ENCODE measurements at places on chromosomes 4 and X.

DNA sequence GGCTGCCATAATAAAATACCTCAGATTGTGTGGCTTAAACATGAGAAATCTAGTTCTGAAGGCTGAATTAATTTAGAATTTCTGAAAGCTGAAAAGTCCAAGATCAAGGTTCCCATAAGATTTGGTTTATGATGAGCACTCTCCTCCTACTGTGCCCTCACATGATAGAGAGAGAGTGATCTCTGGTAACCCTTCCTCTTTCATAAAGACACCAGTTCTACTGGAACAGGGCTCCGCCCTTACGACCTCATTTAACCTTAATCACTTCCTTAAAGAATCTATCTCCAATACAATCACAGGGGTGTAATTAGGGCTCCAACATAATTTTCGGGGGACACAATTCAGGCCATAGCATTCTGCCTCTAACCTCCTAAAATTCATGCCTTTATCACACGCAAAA is 194.0 kb upstream of the MAB21L2 start:
- no peak for DNase-seq

DNA sequence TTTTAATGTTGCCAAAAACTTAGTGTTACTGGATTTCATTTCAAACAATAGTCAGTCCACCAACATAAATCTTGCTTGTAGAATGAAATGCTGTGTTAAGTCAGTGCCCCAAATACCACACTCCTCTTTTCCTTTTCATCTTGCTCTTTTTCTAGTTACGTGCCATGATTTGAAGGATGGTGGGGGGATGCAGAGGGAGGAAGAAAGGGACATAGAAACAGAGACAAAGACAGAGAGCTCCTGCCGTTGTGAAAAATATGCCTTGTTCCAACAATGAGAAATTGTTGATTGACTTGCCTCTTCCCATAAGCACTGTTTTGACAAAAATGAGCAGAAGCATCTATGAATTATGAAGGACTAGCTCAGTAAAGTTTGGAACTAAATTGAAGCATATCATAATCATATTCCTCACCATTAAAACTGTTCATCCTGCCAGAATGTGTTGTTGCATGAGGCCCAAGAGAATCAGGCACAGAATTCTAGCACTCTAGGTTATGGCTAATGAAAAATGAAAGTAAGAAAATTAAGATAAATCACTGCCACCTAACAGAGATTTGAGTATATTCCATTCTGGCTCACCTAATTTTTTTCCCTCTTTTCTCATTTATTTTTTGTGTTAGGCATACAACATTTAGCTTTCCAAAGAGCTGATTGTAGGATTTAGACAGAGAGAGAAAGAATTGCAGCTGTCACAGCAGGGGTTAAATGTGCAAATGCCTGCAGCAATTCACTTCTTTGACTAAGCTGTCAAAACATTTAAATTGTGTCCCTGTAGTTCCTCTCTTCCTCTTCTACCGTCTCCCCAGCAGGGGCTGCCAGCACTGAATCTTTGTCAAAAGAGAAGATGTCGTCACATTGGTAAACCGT is 111.6 kb upstream of the PTPN13 start:
- no peak for DNase-seq

GRCh38 chr4:8904666-8905065 is 33.0 kb upstream of the HMX1 start:
- no peak for DNase-seq

DNA sequence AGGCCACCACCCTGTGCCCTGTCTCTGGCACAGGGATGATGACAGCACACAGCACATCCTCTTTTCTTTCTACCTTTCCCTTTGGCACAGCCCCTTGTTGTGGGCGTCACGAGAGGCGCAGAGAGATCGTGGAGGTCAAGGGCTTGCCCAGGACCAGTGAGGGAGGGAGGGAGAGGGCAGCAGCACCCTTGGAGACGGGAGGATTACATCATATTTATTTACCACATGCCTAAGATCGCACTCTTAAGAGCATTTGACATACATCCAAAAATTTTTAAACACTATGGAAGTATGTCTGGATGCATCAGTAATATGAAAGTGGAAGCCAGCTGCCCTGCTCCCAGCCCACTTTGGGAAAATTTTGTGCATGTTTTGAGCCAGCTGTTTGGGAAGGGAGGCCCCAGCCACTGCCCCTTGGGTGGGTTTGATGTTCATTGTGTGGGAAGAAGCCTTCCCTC is 12.7 kb downstream of the WFS1 start:
- no peak for DNase-seq

DNA sequence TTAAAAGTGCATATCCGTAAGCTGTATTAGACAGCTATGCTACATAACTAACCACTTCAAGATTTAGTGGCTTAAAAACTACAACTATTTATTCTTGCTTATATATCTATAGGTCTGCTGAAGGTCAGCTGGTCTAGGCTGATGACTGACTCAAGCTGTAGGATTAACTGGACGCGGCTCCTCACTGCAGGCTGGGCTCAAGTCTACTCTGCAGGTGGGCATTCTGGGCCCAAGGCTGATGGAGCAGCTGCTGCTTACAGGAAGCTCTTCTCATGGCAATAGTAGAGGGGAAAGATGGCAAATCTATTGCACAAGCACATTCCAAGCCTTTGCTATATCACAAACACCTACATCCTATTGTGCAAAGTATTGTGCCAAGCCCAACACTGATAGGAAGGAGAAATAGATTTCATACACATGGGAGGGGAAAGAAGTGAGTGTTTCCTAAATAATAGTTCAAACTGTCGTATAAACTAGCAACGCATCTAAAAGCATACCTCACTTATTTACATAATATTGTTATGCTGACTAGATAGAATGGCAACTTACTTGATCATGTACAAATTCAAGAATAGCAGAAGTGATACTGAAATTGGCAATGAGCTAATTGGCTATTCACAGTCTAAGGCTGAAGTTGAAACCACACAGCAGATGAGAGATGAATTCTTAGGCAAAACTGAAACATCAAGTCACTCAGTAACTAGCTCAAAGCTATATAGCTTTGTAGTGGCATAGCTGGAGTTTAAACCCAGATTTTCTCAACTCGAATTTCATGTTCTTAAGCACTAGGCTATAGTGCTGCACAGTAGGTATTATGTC is 263.8 kb downstream of the NKX6-1 start:
- DNase-seq, result no peak

DNA sequence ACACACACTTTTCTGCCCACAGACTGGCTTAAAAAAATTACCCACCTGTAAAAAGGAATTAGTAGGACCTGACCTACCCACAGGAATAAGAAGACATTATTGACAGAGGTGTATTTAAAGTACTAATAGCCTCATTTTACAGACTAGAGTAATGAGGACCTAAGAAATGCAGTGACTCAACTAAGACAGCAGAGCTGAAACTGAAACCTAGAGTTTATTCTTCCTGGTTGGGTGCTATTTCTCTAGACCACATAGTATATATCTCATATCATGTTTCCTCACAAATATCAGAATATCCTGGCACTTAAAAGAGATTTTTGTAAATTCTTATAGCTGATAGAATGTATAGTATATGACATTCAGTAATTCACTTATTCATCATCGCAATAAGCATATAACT is 435.0 kb downstream of the MAGEE1 start:
- DNase-seq, result no peak

DNA sequence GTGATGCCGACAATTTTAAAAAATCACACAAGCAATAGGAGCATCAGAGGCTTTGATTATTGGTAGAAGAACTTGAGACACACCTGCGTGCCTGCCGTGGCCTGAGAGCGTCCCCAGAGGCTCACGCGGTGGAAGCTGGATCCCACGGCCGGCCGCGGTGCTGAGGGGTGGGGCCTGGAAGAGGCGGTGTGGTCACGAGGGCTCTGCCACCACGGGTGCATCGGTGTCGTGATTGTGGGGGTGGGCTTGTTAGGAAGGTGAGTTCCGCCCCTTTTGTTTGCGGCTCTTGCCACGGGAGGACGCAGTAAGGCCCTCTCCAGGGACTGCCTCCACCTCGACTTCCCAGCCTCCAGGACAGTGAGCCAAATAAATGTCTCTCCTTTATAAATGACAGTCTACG is 77.2 kb upstream of the ADRA2C start:
- no peak for DNase-seq

GRCh38 chrX:100944601-100945000 is 15.9 kb upstream of the XKRX start:
- DNase-seq, result no peak

DNA sequence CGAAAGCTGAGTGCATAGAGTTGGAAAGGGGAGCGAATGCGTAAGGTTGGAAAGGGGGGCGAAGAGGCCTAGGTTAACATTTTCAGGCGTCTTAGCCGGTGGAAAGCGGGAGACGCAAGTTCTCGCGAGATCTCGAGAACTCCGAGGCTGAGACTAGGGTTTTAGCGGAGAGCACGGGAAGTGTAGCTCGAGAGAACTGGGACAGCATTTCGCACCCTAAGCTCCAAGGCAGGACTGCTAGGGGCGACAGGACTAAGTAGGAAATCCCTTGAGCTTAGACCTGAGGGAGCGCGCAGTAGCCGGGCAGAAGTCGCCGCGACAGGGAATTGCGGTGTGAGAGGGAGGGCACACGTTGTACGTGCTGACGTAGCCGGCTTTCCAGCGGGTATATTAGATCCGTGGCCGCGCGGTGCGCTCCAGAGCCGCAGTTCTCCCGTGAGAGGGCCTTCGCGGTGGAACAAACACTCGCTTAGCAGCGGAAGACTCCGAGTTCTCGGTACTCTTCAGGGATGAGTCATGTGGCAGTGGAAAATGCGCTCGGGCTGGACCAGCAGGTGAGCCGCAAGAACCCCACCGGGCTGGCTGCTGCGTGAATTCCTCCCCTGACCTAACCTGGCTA is at the start of gene DDX3X:
DDX3X (plus strand) TSS at position 419 of the 619 bp plus-strand sequence; CDS start at position 510, 91 bp downstream.
- peak; percentile 61 for DNase-seq

GRCh38 chrX:69032601-69033000 is 132.7 kb downstream of the PJA1 start:
- DNase-seq, result no peak

DNA sequence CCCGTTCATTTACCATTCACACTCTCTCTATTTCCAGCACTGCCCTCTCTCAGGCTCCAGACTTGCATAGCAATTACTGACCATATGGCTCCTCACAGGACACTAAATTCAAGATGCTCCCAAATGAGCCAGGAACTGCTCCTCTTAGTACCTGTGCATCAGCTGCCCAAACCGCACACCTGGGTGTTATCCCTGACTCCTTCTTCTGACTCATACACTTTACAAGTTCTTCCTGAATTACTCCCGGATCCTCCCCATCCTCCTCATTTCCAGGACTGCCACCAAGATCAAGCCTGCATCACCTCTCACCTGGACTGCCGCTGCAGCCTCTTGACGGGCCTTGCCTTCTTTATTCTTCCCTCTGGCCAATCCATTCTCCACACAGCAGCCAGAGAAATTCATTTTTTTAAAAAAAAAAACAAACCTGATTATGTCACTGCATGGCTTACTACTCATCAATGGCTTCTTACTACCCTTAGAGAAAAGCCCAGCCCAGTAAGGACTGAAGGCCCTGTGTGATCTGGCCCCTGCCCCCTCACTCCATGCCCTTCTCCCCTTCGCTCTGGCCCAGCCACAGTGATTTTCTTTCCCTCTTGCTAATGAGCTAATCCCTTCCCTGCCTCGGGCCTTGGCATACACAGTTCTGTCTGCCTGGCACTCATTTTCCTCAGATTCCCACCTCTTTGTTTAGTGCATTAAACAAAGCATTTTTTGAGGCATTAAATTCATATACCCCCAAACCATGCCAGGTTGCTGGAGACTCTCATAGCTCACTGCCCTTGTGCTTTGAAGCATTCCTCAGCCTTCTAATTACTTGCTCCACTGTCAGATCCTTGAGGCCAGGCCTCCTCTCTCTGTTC is 92.0 kb downstream of the PDGFRA start:
- no peak for DNase-seq

GRCh38 chr4:17701882-17702281 is 79.5 kb downstream of the FAM184B start:
- no peak for DNase-seq

DNA sequence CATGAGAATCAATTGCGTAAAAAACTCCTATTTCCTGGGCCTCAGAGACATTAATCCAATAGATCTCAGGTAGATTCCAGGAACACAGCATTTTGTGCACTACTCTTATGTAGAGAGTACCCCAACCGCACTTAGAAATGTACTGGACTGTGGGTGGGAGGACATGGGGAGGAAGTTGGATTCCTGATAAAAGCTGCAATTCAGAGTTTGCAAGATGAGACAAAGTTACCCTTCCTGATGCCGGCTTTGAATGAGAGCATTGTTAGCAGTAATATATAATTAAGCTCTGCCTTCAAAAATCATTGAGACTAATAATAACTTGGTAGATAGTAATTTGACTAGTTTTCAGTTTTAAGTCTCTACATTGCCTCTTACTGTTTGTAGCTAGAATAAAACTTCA is 323.3 kb upstream of the GALNT7 start:
- no peak for DNase-seq

- DNase-seq, result no peak
These were observed 71.2 kb downstream of the SLC10A7 start for GRCh38 chr4:146450524-146450923.

- DNase-seq, result no peak
These were observed 41.7 kb upstream of the DDX60 start for GRCh38 chr4:168360271-168360670.

GRCh38 chr4:17687237-17687857 is 72.9 kb downstream of the MED28 start:
- no peak for DNase-seq

DNA sequence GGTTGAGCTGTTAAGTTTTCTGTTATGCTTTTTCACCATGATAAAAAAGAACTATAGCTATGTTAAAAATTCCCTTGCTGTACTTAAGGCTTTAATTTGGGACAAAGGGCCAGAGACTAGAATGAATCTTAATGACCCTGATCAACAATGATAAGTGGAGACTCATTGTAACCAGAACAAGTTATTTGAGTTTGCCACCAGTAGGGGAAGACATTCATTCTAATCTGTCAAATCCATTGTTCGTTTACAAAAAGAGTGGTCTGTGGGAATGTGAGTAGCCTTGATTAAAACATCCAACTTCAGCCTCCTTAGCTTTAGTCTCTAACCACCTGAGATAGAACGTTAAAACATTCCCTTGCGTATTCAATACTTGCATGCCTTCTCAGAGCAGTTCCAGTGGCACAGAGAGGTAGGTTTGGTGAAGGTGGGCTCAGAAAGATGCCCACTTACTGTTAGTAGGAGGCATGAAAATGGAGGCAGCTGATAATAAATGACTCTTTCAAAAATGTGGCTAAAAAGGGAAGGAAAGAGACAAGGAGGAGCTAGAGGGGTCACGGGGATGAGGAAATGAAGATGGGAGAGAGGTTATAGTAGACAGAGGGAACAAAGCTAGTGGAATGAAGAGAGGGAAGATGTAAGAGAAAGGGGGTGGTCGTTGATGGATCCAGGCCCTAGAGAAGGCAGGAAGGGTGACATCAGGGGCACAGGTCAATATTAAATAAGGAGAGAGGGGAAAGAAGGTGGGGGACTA is 66.2 kb downstream of the EGF start:
- DNase-seq, result no peak

GRCh38 chr4:13765539-13765938 is 138.0 kb upstream of the BOD1L1 start:
- DNase-seq, result no peak

DNA sequence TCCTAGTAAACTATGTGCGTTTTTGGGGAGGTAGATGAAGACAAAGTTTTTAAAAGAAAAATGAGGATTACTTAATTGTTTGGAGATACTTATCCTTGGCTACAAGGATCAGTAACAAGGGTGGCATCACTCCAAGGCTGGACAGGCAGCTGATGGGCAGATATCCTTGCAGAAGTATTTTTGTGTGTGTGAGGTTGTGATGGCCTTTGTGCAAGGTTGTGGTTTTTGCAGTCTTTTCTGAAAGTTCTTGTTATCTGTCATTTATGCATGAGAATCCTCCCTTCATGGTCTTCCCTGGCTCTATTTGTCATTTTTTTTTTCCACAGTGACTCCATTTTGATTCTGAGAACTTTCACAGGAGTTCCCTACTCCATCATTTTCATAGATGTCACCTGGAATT is 96.0 kb upstream of the C1GALT1C1 start:
- no peak for DNase-seq

Measured in nucleus accumbens (tissue), 56 donors.